ENCODE measurements at places on chromosomes 1 and 21.

DNA sequence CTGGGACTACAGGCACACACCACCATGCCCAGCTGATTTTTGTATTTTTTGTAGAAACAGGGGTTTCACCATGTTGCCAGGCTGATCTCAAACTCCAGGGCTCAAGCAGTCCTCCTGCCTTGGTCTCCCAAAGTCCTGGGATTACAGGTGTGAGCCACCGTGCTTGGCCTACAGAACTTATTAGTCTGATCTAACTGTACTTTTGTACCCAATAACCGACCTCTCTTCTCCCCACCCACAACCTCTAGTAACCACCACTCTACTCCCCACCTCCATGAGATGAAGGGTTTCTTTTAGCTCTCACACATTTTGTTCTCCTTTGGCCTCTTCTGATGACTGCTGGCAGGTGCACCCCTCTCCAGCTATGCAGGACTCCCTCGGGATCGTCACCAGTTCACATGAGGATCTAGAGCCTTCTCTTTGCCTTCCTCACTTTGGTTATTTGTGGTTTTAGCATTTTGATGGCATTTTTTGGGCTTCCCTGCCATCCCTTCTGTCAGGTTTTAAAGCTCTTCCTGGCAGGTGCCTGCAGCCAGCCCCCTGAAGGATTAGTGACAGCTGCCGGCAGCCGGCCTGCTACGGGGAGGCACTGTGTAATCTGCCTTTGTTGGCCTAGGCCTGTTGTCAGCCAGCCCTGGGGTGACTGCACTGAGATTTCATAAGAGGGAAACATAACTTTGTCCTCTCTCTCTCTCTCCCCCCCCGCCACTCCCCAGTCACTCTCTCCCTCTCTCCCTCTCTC lies 99.8 kb upstream of the ATP1A1 start:
- no peak for DNase-seq

- DNase-seq = no peak
Measured at GRCh38 chr1:205584732-205585131, 47.1 kb downstream of the ELK4 start.

GRCh38 chr1:36256558-36257374 lies 32.5 kb downstream of the THRAP3 start:
- no peak for DNase-seq

DNA sequence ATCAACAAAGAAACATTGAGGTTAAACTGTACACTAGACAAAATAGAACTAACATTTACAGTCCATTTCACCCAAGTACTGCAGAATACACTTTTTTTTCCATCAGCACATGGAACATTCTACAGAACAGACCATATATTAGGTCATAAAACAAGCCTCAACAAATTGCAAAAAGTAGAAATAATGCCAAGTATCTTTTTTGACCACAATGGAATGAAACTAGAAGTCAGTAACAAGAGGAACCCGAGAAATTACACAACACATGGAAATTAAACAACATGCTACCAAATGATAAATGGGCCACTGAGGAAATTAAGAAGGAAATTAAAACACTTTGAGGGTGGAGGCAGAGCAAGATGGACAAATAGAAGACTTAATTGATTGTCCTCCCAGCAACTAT lies 8.4 kb upstream of the C1orf185 start:
- DNase-seq = no peak

GRCh38 chr1:6129313-6129712 lies 50.8 kb downstream of the CHD5 start:
- no peak for DNase-seq

GRCh38 chr1:2866422-2867086 lies 65.1 kb upstream of the TTC34 start:
- DNase-seq = no peak

GRCh38 chr1:91697861-91698260 lies 188.1 kb downstream of the TGFBR3 start:
- DNase-seq = no peak

GRCh38 chr1:205328476-205328875 lies 6.9 kb upstream of the NUAK2 start:
- DNase-seq = no peak

DNA sequence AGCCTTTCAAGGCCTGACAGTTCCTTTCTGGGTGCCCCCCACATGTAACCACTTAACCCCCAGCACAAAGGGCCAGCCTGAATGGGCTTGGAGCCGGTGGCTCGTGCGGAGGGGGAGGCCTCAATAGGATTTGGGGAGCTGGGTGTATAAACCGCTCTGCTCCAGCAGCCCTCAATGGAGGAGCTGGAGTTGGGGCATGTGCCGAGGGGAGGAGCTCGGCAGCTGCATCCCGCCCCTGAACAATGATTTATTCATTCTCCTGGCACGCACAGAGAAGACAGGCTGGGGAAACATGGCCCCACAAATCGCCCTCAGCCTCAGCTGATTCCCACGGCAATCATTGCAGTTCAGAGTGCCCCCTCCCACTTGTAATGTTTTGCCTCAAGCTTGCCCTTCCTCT lies 6.9 kb upstream of the C1orf216 start:
- DNase-seq = no peak

GRCh38 chr1:184965944-184966860 lies 8.1 kb downstream of the NIBAN1 start:
- DNase-seq = no peak

GRCh38 chr1:38059635-38060250 lies 13.2 kb upstream of the POU3F1 start:
- no peak for DNase-seq

DNA sequence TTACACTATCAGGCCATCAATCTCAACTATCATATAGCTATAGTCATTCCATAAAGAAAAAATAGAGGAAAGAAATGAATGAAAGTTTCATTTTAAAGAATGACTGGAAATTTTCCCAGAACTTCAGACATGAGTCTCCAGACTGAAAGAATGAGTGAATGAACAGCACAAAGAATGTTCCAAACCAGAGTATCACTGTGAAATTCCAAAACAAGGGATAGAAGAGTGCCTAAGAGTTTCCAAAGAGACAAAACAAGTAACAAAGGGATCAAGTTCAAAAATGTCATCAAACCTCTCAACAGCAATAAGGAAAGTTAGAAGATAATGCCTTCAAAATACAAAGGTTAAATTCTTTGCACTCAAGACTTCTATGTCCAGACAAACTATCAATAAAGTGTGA lies 114.9 kb downstream of the DENND1B start:
- no peak for DNase-seq

- no peak for DNase-seq
Measured at GRCh38 chr21:25370311-25370744, 237.0 kb downstream of the MRPL39 start.

- DNase-seq = no peak
Measured at GRCh38 chr1:1111516-1112236, 4.2 kb downstream of the C1orf159 start.

DNA sequence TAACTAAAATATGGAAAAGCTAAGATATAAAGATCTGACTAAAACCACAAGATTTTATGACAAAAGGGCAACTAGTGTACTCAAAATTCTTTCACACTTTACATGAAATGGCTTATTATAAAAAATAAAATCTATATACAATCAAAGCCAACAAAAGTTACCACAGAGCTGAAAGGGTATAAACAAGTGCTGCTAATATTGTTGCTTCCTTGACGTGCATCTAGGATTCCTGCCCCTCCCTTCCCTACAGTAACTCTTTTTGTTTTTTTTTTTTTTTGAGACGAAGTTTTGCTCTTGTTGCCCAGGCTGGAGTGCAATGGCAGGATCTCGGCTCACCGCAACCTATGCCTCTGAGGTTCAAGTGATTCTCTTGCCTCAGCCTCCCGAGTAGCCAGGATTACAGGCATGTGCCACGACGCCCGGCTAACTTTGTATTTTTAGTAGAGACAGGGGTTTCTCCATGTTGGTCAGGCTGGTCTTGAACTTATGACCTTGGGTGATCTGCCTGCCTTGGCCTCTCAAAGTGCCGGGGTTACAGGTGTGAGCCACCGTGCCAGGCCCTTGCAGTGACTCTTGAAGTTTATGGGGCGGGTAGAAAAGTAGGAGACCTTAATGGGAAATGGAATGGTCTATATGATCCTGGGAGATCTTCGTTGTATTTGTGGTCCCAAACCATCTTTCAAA lies 4.5 kb downstream of the SRSF4 start:
- no peak for DNase-seq

DNA sequence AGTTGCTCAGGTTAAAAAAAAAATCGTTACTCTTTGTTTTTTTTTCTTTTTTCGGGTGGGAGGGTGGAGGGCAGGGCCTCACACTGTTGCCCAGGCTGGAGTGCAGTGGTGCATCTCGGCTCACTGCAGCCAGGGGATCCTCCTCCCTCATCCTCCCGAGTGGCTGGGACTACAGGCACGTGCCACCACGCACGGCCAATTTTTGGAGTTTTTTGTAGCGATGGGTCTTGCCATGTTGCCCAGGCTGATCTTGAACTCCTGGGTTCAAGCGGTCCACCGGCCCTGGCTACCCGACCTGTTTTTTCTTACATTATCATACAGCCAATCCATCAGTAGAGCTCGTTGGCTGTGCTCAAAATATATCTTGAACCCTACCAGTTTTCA lies 2.2 kb upstream of the USP1 start:
- DNase-seq = no peak

- DNase-seq = no peak
Measured at GRCh38 chr1:150151291-150152181, 1.8 kb downstream of the PLEKHO1 start.

GRCh38 chr1:116371752-116372151 lies 1.3 kb upstream of the ATP1A1 start:
- DNase-seq = no peak

DNA sequence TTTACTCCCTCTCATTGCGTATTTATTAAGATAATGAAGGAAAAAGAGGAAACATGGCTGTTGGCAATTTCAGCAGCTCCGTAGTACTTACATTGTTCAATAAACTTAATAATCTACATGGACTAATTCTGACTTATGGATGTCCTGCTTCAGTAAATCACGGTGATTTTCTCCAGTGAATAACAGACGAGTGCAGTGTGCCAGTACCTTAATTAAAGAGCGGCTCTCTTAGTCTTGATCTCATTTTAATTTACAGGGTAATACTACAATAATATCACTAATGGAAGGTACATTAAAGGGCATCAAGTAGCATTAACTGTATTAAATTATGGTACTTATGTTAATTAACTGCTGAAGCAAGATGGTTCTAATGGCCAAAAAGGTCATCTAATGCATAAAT lies 187.2 kb downstream of the NTNG1 start:
- DNase-seq = no peak

Measured in activated CD4-positive, alpha-beta T cell treated with anti-CD3 and anti-CD28 coated beads, Interleukin-2, amount 50 U/mL, for 24 hours (primary cell).